Fibroblast of upper back skin (primary cell): ENCODE measurements at places on chromosomes 6 and 20.

GRCh38 chr20:47358672-47359529 is 2.4 kb upstream of the ZMYND8 start:
- DNase-seq = peak; percentile 90

DNA sequence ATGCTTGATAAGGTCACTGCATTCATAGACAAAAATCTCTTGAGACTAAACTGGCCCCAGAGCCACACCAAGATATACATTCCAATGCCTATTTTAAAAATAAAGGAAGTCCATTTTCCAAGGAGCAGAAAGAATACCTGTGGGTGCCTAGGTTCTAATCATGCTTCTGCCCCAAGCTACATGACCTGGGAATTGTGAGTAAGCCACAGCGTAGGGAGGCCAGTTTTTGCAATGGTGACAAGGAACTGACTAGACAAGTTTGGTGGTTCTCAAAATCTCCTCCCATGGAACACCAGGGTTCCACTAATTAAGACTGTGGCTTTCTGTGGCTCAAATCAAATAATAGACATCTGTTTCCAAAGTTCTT is 83.3 kb downstream of the GMDS start:
- no peak for DNase-seq

DNA sequence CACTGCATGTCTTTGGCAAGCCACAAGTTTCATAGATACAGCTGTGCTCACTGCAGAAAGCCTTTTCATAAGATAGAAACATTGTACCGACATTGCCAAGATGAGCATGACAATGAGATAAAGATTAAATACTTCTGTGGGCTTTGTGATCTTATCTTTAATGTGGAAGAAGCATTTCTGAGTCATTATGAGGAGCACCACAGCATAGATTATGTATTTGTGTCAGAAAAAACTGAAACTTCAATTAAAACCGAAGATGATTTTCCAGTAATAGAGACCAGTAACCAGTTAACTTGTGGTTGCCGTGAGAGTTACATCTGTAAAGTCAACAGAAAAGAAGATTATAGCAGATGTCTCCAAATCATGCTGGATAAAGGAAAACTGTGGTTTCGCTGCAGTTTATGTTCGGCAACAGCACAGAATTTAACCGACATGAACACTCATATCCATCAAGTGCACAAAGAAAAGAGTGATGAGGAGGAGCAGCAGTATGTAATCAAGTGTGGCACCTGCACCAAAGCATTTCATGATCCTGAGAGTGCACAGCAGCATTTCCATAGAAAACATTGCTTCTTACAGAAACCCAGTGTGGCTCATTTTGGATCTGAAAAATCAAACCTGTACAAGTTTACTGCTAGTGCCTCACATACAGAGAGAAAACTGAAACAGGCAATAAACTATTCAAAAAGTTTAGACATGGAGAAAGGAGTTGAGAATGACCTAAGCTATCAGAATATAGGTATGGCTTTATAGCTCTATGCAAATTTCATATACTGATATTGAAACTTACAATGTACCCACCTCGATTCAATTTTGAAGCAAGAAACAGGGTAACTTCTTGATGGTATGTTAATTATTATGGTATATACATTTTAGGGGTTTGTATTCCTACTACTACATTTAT is 23.9 kb upstream of the BAG2 start:
- DNase-seq = no peak

- DNase-seq = no peak
Measured at GRCh38 chr6:158628542-158628941, 16.0 kb downstream of the DYNLT1 start.

- DNase-seq = peak; percentile 90
Measured at GRCh38 chr6:87909849-87910248, 137.8 kb upstream of the SPACA1 start.

DNA sequence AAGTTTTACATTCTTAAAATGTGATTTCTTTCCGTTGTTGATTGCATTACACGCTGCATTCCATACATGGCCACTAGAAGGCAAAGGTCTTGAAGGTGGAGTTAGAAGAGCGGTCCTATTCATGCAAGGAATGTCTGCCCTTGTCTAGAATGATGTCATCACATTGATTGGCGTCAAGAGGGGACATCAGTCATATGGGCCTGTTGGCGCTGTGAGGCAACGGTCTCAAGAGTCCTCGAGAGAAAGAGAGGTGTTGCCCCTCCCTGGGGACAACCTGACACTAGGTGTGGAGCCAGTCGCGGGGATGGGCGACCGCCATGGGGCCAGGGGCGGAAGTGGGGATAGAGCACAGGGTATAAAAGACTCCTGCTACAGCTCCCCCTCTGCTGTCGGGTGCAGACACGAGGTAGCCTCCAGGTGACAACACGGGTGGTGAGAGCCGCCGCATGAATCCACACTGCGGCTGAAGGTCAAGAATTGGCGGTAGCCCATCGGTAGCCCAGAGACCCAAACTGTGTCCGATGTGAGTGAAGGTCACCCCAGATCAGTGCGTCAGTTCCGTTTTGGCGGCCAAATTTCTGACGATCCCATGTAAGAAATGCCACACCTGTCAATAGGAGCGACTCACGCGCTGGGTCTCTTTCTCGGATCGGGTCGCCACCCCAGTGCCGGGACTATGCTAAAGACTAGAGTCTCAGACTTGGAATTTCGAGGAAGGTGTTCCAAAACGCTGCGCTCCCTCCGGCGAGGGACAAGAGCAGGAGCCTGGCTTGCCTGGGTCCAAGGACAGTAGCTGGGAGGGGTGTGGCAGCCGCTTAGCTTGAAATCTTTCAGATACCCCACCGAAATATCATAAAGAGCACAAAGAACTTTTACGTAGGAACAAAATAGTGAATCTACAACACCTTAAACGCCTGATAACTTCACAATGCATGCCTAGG is 93.2 kb upstream of the ZNF184 start:
- no peak for DNase-seq

DNA sequence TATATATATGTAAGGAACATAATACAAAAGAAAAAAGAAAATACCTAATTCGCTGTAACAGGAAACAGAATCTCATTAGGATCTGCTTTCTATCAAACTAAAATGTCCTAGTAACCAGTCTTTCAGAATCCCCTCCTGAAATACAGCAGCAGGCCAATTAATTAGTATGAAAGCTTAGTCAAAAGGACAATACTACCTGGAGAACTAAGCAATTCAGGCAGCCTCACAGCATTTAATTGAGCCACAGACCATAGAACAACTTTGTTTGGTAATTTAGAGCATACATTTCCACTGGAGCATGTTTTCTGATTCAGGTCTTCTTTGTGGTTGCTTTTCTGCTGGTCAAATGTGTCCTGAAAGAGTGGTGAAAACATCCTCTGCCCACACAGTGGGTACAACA is 516.0 kb downstream of the LMBRD1 start:
- DNase-seq = no peak

DNA sequence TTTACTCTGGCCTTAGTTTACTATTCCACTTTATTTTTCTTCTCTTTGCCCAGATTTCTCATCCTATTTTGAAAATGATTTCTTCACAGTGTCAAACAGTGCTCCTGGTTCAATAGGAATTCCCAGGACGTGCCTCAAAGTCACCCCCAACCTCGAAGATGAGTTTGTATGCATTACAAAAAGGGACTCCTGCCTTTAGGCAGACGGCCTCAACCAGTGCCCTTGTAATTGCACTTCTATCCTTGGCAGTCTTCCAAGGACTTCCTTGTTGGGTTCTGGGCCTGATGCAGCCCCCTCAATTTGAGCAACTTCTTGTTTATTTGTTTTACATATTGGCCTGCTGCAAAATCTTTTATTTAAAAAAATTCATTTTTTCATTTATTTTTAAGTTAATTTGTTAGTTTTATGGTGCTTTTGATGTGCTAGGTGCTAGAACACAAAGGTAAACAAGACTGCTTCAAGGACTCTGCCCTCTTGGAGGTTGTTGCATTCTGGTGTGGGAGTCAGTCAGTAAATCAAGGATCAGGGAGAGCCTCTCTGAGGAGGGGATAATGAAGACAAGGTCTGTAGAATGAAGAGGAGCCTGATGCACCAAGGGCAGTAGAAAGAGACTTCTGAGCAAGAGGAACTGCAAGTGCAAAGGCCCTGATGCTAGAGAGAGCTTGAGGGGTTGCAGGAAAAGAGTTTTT is 181.5 kb upstream of the LAMP5 start:
- no peak for DNase-seq

- DNase-seq = no peak
Measured at GRCh38 chr20:25037288-25038102, 20.4 kb downstream of the ACSS1 start.

GRCh38 chr20:41692479-41693135 is 74.4 kb upstream of the CHD6 start:
- peak; percentile 67 for DNase-seq

DNA sequence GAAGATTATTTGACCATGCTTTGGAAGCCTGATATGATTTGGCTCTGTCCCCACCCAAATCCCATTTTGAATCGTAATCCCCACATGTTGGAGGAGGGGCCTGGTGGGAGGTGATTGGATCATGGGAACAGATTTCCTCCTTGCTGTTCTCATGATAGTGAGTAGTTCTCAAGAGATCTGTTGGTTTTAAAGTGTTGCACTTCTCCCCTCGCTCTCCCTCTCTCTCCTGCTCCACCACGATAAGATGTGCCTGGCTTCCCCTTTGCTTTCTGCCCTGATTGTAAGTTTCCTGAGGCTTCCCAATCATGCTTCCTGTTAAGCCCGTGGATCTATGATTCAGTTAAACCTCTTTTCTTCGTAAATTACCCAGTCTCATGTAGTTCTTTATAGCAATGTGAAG is 21.7 kb upstream of the FAM217A start:
- no peak for DNase-seq

GRCh38 chr6:21158149-21158548 is 435.4 kb upstream of the SOX4 start:
- DNase-seq = no peak

GRCh38 chr20:29762620-29763019 is 1494.8 kb upstream of the DEFB115 start:
- no peak for DNase-seq

GRCh38 chr6:25336996-25337395 is 57.8 kb downstream of the CARMIL1 start:
- DNase-seq = peak; percentile 26

DNA sequence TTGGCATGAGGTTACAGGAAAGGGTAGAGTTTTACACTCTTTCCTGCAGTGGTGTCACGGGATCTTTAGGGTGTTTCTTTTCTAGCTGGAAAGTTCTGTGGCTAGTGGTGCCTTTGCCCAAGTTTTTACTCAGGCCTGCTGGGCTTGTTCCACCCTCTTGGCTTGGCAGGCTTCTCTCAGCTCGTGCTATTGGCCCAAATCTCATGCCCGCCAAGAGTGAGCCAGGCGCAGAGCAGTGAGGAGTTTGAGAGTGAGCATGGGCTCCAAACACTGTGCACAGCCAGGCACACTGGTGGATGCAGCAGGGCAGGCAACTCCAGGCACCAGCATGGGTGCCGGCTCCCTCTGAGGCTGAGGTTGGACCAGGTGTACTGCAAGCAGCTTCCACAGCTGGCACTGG is 206.5 kb downstream of the SAMD5 start:
- no peak for DNase-seq

GRCh38 chr6:74181471-74181870 is 485.5 kb downstream of the CD109 start:
- no peak for DNase-seq

DNA sequence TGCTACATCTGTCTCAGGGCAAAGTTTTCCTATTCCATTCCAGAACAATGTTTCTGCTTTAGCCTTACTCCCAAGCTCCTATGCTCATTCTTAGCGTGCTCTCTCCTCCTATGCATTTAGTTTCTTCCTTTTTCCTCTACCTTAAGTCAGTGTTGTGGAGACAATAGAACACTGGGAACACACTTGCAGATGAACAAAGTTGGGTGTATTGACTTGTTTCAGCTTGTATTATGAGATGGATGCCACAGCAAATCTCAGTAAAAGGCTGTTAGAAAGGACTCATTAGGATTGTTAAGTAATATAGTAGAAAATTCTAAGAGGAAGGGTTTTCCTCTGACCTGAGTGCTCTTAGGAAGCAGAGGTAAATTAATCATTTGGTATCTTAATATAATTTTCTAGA is 48.4 kb downstream of the BMP5 start:
- DNase-seq = no peak

DNA sequence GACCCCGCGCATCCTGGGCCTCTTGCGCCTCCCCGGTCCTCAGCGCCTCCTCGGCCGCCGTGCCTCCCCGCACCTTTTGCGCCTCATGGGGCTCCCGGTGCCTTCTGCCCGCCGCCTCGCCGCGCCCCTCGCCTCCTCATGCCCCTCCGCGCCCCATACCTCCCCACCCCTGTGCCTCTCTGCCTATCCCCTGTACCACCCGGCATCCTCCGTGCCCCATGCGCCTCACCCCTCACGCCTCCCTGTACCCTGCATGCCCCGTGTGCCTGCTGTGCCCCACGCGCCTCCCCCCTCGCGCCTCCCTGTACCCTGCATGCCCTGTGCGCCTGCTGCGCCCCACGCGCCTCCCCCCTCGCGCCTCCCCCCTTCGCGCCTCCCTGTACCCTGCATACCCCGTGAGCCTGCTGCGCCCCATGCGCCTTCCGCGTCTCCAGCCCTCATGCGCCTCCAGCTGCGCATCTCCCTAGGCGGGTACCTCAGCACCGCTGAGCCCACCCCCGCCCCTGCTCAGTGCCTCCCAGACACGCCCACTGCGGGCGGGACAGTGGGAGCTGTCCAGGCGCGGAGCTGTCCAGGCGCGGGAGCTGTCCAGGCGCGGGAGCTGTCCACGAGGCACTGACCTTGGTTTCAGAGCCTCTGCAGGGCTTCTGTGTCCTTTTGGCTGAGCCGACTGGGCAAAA is 37.1 kb downstream of the IGF2R start:
- peak; percentile 40 for DNase-seq

DNA sequence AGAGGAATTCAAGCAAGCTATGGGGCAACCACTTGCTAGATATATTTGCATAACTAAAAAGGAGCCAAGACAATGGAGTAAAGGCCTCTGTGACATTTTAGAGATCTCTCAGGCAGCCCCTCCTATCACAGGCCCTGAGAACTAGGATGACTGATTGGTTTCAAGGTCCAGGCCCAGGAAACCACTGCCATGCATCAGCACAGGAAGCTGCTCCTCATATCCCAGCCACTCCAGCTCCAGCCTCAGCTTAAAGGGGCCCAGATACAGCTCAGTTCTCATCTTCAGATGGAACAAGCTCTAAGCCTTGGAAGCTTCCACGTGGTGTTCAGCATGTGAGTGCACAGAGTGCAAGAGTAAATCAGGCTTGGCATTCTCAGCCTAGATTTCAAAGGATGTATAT is 21.1 kb upstream of the THBS2 start:
- DNase-seq = peak; percentile 37

DNA sequence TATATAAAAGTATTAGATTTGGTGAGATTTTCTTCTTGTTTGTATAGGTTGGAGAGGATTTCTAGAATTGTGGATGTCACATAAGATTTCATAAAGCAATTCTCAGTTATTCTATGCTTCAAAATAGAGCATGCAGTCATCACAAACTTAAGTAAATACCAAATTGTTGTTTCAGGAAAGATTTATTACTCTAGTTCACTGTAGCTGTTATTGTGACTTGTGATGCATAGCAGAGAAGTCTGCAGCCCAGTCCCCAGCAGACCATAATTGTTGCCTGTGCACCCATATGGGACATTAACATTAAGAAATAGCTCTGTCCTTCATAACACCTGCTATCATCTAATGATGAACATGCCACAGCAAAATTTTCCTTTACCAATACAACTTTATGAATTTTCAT is 228.0 kb upstream of the FAM83B start:
- DNase-seq = no peak

GRCh38 chr20:1174787-1175186 is 10.0 kb downstream of the TMEM74B start:
- no peak for DNase-seq

- DNase-seq = no peak
Measured at GRCh38 chr6:81636930-81637568, 115.4 kb downstream of the TENT5A start.

GRCh38 chr20:24648919-24649318 is 179.5 kb downstream of the SYNDIG1 start:
- DNase-seq = no peak

- peak; percentile 75 for DNase-seq
Measured at GRCh38 chr20:52959125-52959524, 13.0 kb upstream of the TSHZ2 start.
